Pericardium fibroblast (primary cell): ENCODE measurements at places on chromosomes 1 and 21. TPM values are rescaled to one million over a fixed set of nuclear protein-coding genes. Genes with fewer than 3 reads are reported as not detected.

The UBQLN4 gene
- total RNA-seq: 9.8 and 12.6 TPM in 2 replicates

The AGO4 gene
- 4.0 and 4.2 TPM in 2 replicates for total RNA-seq

The DNASE2B gene
- 0.23 TPM in 1 of 2 replicates, not detected in the other for total RNA-seq

The HUNK gene
- total RNA-seq: 0.17 and 0.47 TPM in 2 replicates

The RIMS3 gene
- 0.82 and 1.2 TPM in 2 replicates for total RNA-seq

The CFAP107 gene
- not detected in 2 replicates for total RNA-seq

The RSPH1 gene
- 0.23 TPM in 1 of 2 replicates, not detected in the other for total RNA-seq

The KLF17 gene
- total RNA-seq: under 0.01 TPM in 1 of 2 replicates, not detected in the other

The SDE2 gene
- total RNA-seq: 7.1 and 10.3 TPM in 2 replicates

The JAM2 gene
- 0.82 and 0.94 TPM in 2 replicates for total RNA-seq

The CRYAA gene
- total RNA-seq: not detected in 2 replicates

The GBP6 gene
- total RNA-seq: not detected in 2 replicates

The SAMD13 gene
- 1.2 and 1.8 TPM in 2 replicates for total RNA-seq

The CBR3 gene
- 7.4 and 11.9 TPM in 2 replicates for total RNA-seq

The RGS16 gene
- total RNA-seq: 0.09 and 0.23 TPM in 2 replicates

The CAPN8 gene
- not detected in 2 replicates for total RNA-seq

The TUFT1 gene
- 3.6 and 16.2 TPM in 2 replicates for total RNA-seq

The CD52 gene
- total RNA-seq: not detected in 2 replicates

The SWT1 gene
- 3.6 and 4.0 TPM in 2 replicates for total RNA-seq

The RGSL1 gene
- total RNA-seq: not detected in 2 replicates

The NTMT2 gene
- total RNA-seq: not detected in 2 replicates

The TNNT2 gene
- total RNA-seq: 16.0 and 21.7 TPM in 2 replicates

The KIF21B gene
- 0.09 and 0.12 TPM in 2 replicates for total RNA-seq

The OLIG2 gene
- total RNA-seq: not detected in 2 replicates

The RRP1 gene
- 11.3 and 19.2 TPM in 2 replicates for total RNA-seq

The SYNC gene
- 37.6 and 80.6 TPM in 2 replicates for total RNA-seq

The TNFSF4 gene
- 1.1 and 1.4 TPM in 2 replicates for total RNA-seq

The UQCRH gene
- 342 and 511 TPM in 2 replicates for total RNA-seq

The GJA5 gene
- not detected in 2 replicates for total RNA-seq

The KRTAP26-1 gene
- total RNA-seq: not detected in 2 replicates

The THEM5 gene
- not detected in 2 replicates for total RNA-seq
